Colonic mucosa (tissue), 4 donors: ENCODE measurements at places on chromosomes 2 and 18. TPM values are rescaled to one million over a fixed set of nuclear protein-coding genes. Genes with fewer than 3 reads are reported as not detected.

DNA sequence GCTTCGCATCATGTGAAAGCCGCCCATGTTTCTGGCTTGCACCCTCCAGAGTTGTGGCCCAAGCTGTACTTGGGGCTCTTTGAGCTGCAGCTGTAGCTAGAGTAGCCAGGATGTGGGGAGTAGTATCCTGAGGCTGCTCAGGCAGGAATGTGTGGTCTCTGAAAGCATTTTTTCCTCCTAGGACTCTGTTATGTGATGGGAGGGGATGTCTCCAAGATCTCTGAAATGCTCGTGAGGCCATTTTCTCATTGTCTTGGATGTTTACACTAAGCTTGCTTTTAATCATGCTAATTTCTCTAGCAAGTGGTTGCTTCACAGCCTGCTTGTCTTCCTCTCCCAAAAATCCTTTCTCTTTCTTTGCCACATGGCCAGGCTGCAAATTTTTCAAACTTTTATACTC lies 687.6 kb downstream of the DCDC2C start:
- no peak overlapping the region for H3K27ac ChIP-seq
- no peaks in the 10 kb centered on the region for H3K27me3 ChIP-seq
- no peak for DNase-seq
- H3K36me3 ChIP-seq = no peaks in the 10 kb centered on the region

- DNase-seq = peak; percentile 52
- no peaks in the 10 kb centered on the region for H3K4me1 ChIP-seq
- no peak overlapping the region for H3K4me3 ChIP-seq
- no peaks in the 10 kb centered on the region for H3K36me3 ChIP-seq
- no peaks in the 10 kb centered on the region for H3K27me3 ChIP-seq
Observed at GRCh38 chr2:42663106-42663780, 94.8 kb downstream of the MTA3 start.

- no peak overlapping the region for H3K4me3 ChIP-seq
- no peaks in the 10 kb centered on the region for H3K27me3 ChIP-seq
- H3K4me1 ChIP-seq = no peaks in the 10 kb centered on the region
Observed at GRCh38 chr2:45263147-45263546, 253.9 kb upstream of the SIX2 start.

DNA sequence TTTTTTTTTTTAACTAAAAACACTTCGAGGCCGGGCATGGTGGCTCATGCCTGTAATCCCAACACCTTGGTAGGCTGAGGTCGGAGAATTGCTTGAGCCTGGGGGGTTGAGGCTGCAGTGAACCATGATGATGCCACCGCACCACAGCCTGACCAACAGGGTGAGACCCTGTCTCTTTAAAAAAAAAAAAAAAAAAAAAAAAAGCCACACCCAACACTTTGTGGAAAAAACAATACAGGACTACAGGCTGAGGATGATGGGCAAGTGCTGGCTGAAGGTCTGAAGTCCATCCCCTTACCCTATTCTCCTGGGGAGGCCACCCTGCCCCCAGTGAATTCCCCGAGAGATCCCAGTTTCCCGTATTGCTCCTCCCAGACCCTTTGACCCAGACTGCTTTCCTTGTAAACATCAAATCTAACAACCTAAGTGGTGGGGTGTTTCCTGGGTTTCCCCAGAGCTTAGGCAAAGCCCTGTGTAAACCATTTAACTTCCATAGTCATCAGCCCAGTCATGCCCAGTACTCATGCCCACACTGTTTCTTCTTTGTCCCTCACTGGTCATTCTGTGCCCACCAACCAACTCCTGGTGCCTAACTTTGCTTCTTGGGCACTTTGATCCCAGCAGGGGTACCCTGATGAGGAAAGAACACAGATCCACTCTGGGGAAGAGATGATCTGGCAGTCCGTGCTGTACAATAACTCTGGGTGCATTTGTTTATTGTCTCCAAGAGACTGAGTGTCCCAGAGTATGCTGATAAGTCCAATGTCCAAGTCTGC lies 5.8 kb upstream of the TMEM37 start:
- H3K27me3 ChIP-seq = no peaks in the 10 kb centered on the region
- peak overlapping the region; percentile 87 for H3K27ac ChIP-seq
- DNase-seq = peak; percentile 90

DNA sequence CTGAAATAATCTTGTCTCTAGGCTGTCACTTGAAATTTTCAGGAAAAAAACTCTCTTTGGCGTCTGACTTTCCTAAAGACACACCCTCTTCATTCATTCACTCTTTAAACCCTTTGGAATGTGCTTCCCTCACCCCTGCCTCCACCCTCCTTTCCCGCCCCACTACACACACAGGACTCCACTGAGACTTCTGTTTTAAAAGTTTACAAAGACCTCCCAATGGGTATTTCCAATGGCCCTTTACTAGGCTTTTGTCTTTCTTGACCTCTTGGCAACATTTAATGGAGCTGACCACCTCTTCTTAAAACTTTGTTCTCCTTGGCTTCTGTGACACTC lies 96.1 kb downstream of the RBMS1 start:
- DNase-seq = no peak
- no peak overlapping the region for H3K27ac ChIP-seq
- H3K36me3 ChIP-seq = no peaks in the 10 kb centered on the region
- no peak overlapping the region for H3K4me3 ChIP-seq
- no peaks in the 10 kb centered on the region for H3K27me3 ChIP-seq

GRCh38 chr2:126653761-126654160 lies 2.2 kb upstream of the GYPC start:
- no peaks in the 10 kb centered on the region for H3K4me1 ChIP-seq
- H3K4me3 ChIP-seq = no peak overlapping the region
- no peaks in the 10 kb centered on the region for H3K27me3 ChIP-seq
- no peak for DNase-seq
- H3K27ac ChIP-seq = no peak overlapping the region

GRCh38 chr2:221716426-221717303 lies 144.6 kb upstream of the EPHA4 start:
- peaks cover 5% of the 10 kb centered on the region for H3K4me1 ChIP-seq
- no peak overlapping the region for H3K4me3 ChIP-seq
- no peaks in the 10 kb centered on the region for H3K36me3 ChIP-seq
- no peaks in the 10 kb centered on the region for H3K27me3 ChIP-seq

- H3K27me3 ChIP-seq = no peaks in the 10 kb centered on the region
- no peak for DNase-seq
- H3K4me3 ChIP-seq = no peak overlapping the region
- H3K27ac ChIP-seq = no peak overlapping the region
- H3K36me3 ChIP-seq = no peaks in the 10 kb centered on the region
Observed at GRCh38 chr2:37773371-37774130, 102.1 kb upstream of the CDC42EP3 start.

DNA sequence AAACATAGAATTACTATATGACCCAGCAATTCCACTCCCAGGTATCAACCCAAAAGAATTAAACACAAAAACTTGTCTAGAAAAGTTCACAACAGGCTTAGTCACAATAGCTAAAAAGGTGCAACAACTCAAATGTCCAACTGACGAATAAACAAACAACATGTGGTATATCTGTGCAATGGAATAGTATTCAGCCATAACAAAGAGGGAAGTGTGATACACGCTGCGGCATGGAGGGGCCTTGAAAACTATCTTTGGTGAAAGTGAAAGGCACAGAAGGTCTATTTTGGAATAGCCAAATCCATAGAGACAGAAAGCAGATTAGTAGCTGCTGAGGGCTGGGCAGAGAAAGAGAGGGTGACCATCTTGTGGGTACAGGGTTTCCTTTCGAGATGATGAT lies 72.1 kb downstream of the DDX1 start:
- no peaks in the 10 kb centered on the region for H3K36me3 ChIP-seq
- H3K27me3 ChIP-seq = no peaks in the 10 kb centered on the region
- H3K4me3 ChIP-seq = no peak overlapping the region
- H3K4me1 ChIP-seq = no peaks in the 10 kb centered on the region
- DNase-seq = no peak

DNA sequence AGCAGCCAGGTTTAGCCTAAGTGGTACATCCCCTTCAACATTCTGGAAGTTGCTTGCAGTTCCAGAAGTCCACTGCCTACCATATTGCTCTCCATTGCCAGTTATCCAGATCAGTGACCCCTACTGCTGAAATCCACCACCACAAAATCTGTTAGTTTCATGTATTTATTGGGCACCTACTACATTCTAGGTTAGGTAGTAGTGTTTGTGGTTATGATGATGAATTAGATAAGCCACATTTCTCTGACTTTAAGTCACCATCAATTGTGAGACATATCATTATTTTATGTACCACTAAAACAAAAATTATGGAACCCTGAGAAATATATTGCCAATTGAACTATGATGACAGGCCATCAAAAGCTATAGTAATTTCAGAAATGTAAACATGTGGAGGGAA lies 139.5 kb upstream of the PKDCC start:
- no peak overlapping the region for H3K4me3 ChIP-seq
- no peak overlapping the region for H3K27ac ChIP-seq
- no peaks in the 10 kb centered on the region for H3K4me1 ChIP-seq
- no peaks in the 10 kb centered on the region for H3K27me3 ChIP-seq
- H3K36me3 ChIP-seq = no peaks in the 10 kb centered on the region
- DNase-seq = no peak

DNA sequence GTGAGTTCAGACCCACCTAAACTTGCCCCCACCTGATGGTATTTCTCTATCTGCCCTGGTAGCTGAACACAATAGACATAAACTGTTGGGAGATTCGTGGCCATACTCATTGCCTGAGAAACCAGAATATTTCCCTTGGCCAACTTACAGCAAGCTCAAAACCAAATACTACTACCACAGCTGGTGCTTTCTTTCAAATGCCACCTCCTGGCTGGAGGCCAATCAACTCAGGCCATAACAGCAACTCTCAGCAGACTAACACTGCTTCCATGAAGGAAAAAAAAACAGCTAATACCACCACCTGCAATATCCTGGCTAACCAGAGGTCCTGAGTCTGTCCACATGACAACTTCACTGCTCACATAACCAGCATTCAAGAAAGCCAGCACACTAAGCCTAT lies 373.1 kb downstream of the CMPK2 start:
- DNase-seq = no peak
- H3K4me3 ChIP-seq = no peak overlapping the region
- no peak overlapping the region for H3K27ac ChIP-seq
- no peaks in the 10 kb centered on the region for H3K36me3 ChIP-seq
- H3K4me1 ChIP-seq = no peaks in the 10 kb centered on the region

DNA sequence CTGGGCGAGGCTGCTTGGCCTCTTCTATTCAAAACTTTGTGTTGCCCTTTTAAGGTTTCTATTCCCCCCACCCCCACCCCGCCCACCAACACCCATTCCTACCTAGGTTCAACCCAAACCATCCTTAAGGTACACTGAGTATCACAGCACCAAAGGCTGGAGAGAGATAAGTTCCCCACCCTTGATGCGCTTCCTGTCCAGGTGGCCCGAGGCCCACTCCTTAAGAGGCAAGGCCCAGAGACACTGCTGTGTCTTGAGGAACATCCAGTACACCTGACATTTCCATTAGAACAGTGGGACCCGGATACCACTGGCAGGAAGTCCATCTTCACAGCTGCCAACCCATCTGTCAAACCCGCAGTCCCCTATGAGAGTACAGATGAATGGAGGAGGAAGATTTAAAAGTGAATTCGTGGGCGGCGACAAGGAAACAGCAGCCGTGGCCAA lies 277 bp upstream of the INPP1 start:
- H3K4me3 ChIP-seq = peak overlapping the region; percentile 70
- DNase-seq = no peak
- H3K27ac ChIP-seq = peak overlapping the region; percentile 91
- no peaks in the 10 kb centered on the region for H3K27me3 ChIP-seq
- no peaks in the 10 kb centered on the region for H3K4me1 ChIP-seq
- H3K36me3 ChIP-seq = no peaks in the 10 kb centered on the region

DNA sequence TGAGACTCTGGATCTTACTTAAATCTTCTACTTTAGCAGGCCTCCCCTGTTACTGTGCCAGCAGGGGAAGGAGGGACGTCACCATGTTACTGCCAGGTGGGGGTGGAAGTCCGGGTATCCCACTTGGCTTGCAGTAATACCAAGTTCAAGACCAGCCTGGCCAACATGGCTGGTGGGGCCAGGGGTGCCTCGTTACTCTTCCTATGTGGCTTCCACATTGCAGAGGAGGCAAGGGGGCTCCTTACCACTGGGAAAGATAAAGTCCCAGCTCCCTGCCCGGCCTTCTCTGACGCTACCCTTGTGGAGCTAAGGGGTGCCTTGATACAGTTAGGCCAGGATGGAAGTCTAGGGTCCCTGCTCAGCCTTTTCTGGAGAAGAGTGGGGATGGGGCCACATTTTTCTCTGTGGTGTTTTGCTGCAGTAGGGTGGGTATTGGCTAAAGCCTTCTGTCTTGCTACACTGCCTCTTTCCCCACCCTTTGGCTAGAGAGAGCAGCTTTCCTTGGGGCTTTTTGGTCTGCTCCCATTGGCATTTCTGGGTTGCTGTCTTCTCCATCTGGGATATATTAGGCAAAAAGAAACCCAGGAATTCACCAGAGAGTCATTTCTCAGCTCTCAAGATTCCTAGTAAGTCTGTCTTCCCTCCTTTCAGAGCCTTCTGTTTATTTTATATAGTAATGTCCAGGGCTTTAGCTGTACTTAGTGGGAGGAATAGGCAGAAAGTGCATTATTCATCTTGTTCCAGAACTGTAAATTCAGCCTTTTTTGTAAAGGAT lies 21.9 kb downstream of the ELMOD3 start:
- no peak overlapping the region for H3K4me3 ChIP-seq
- DNase-seq = no peak
- no peaks in the 10 kb centered on the region for H3K27me3 ChIP-seq
- no peaks in the 10 kb centered on the region for H3K4me1 ChIP-seq
- H3K36me3 ChIP-seq = no peaks in the 10 kb centered on the region

- no peak overlapping the region for H3K4me3 ChIP-seq
- H3K4me1 ChIP-seq = no peaks in the 10 kb centered on the region
- DNase-seq = no peak
- no peaks in the 10 kb centered on the region for H3K36me3 ChIP-seq
Observed at GRCh38 chr2:69046221-69046662, 33.3 kb downstream of the ANTXR1 start.

GRCh38 chr2:170717599-170717963 lies 2.4 kb downstream of the SP5 start:
- no peaks in the 10 kb centered on the region for H3K36me3 ChIP-seq
- H3K4me3 ChIP-seq = no peak overlapping the region
- no peak for DNase-seq
- H3K27ac ChIP-seq = no peak overlapping the region
- peaks cover 12% of the 10 kb centered on the region for H3K4me1 ChIP-seq

GRCh38 chr2:239852272-239852671 lies 172.9 kb downstream of the NDUFA10 start:
- H3K27me3 ChIP-seq = no peaks in the 10 kb centered on the region
- no peak overlapping the region for H3K4me3 ChIP-seq
- peak; percentile 5 for DNase-seq
- H3K36me3 ChIP-seq = no peaks in the 10 kb centered on the region

ITPRIPL1 gene
- 0.44 TPM for total RNA-seq

KCNE4 gene
- total RNA-seq = 2.1 TPM

AOX1 gene
- total RNA-seq = 2.9 TPM

CD8B2 gene
- total RNA-seq = not detected

STEAP3 gene
- total RNA-seq = 26.6 TPM

NAT8 gene
- 0.64 TPM for total RNA-seq

SCN7A gene
- total RNA-seq = 6.7 TPM

POTEC gene
- total RNA-seq = not detected

NYAP2 gene
- 0.05 TPM for total RNA-seq

ARHGAP15 gene
- 1.6 TPM for total RNA-seq

PDIA6 gene
- 347 TPM for total RNA-seq

LHCGR gene
- total RNA-seq = not detected
